AML-193 (cell line): ENCODE measurements at places on chromosomes 7 and 10.

DNA sequence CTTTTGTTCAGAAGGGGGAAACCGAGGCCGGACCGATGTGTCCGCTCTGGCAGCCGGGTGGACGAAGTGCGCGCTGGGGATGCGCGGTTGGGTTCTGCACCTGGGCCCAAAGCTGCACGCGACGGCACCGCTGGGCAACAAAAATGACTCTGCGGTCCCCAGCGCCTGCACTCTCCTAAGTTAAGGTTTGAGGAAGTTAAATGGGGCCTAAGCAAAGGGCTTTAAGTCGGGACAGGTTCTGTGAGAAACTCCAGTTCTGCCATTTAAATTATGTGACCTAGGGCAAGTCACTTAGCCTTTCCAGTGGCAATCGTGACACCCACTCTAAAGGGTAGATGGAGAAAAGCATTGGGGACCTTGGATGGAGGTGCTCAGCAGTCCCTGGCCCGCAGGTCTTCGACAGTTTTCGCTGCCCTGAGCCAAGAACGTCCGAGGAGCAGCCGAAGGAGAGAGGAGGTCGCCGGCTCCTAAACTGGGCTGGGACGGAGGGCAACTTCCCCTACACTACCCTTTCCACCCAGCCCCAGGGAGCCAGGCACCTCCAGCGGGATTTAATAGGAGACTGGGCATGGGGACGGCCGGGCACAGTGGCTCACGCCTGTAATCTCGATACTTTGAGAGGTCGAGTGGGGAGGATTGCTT is 534 bp upstream of the ACBD5 start:
- DNase-seq, result peak; percentile 29

DNA sequence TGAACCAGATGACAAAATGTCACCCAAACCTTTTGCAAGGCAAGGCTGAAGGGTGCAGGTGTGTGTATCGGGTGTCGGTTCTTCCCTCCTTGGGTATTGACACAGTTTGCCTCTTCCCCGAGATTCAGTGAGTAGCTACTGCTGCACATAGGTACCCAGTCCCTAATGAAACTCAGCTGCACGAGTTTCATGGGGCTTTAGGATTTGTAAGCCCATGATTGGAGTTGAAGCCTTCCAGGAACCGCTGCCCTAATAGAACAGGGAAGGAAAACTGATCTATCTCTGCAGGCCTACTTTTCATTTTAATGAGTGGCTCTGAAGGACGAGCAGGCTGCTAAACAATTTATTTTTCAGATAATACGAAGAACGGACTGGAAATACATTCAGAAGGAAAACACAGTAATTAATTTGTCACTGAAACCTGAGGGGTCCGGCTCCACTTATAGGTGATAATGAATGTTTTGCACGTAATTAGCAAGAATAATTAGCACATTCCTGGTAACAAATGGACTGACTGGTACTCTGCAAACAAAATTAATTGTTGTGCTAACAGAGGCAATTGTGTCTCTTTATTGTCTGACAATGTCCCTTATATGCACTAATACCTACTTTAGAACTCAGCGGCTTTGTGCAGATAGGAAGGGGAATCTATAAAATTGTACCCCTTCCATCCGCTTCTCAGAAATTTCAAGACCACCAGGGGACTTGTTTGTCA is 49.6 kb upstream of the FZD8 start:
- DNase-seq, result no peak

GRCh38 chr7:143239813-143240212 is 18.0 kb downstream of the TAS2R40 start:
- DNase-seq, result peak; percentile 91

GRCh38 chr10:34137201-34137600 is 677.9 kb downstream of the PARD3 start:
- DNase-seq, result no peak
